ENCODE measurements at places on chromosomes 5 and 9.

GRCh38 chr5:1565737-1566734 lies 42.3 kb upstream of the LPCAT1 start:
- no peak for DNase-seq

DNA sequence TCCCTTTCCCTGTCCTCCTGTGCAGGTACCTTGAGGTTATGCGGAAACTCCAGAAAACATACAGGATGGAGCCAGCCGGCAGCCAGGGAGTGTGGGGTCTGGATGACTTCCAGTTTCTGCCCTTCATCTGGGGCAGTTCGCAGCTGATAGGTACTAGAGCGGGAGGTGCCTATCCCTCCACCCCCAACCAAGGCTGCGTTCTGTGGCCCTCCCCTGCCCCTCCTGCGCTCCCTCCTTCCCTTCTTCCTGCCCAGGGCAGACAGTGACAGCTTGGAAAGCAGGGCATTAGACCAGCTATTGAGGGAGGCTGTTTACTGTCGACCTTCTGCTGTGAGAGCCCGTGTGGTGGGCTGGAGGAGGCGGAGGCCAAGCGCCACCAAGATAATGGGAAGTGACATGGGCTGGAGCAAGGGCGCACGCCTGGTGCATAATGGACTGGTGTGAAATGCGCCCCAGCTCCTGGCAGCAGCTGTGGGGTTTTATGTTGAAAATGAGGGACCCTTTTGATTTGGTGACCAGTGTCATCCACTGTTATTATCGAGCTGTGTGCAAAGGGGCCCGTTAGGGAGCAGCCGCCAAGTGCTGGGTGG lies 25.3 kb downstream of the PTPA start:
- no peak for DNase-seq

DNA sequence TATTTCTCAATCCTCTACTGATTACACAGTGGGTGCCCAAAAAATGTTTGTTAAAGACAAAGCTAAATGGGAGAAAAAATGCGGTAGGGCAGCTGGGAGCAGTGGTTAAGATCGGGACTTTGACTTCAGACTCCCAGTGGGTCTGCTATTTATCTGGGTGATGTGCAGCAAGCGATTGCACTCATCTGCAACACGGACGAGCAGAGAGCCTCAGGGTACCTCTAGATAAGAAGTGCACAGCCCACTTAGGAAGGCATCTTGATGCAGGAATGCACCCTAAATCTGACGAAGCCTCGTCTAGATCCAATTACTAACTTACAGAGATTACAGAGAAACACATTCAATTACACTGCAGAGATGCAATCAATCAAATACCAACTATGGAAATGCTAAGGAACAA lies 4.0 kb downstream of the MAPK9 start:
- DNase-seq = no peak

- peak; percentile 24 for DNase-seq
Observed at GRCh38 chr5:80255431-80255810, 427 bp downstream of the SERINC5 start.

DNA sequence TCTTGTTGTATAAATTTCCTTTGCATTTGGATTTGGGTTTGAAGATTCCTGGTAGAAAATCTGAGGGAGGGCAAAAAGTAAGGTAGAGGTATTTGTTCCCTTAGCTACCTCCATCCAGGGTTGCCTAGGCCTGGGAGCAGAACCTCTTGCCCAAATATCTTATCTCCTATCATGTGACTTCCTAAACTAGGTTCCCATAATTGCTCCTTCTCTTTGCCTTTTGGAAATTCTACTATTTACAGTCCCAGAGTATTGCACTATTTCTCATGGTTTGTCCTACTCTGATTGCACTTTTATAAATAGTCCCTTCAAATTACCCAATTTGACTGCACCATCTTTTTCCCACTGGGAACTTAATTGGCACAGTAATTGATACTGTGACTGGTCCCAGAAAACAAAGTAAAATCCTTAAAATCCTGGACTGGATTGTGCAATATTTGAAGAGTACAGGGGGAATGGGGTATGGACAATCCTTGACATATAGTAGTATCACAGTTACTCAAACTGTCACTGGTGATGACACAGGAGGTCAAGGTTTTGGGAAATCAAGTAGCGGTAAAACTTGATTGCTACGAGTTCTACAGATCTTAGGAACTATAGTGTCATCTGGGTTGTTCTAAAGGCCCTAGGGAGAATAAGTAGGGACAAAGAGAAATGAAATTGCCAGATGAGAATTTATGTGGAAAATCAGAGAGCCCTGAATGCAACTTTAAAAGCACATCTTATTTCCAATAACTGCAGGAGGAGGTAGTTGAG lies 31.5 kb upstream of the TMED7 start:
- DNase-seq = no peak

GRCh38 chr9:132826621-132827365 lies 51.3 kb downstream of the AK8 start:
- DNase-seq = no peak

GRCh38 chr9:11199335-11199734 lies 586.5 kb upstream of the PTPRD start:
- no peak for DNase-seq

DNA sequence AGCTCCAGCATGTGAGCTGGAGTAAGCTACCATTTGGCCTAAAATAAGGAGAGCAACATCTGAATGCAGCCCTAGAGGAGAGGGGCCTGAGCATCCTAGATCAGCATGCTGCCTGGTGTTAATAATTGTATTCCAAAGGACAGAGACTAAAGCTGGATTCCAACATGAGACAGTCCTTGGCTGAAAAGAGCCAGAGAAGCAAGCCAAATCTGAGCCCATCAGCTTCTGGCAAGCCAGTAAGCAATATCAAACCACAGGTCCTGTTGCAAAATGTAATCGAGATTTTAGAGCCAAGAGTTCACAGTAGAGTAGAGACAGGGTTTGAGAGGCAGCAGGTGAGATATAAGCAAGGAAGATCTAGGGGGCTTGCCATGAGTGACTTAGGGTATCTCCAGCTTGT lies 42.3 kb upstream of the DMAC1 start:
- DNase-seq = no peak

GRCh38 chr5:80516826-80517225 lies 28.9 kb downstream of the FAM151B start:
- no peak for DNase-seq

GRCh38 chr5:74686962-74687751 lies 2.1 kb downstream of the HEXB start:
- no peak for DNase-seq

DNA sequence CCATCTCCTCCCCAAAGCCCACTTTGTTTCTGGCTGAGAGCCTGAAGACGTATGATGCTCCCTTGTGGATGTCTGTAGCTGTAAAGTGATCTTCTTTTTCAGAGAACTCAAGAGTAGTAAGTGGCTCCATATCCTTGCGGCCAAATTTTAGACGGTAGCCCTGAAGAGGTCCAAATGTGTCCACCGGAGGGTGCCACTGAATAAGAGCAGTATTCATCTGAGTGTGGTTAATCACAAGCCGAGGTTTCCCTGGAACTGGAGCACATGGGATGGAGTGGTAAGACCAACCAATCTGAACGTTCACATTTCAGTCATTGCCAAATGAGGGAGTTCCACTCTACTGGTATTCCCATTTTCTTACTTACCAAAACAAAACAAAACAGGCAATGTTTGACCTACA lies 686.5 kb upstream of the DMAC1 start:
- no peak for DNase-seq

GRCh38 chr5:168468836-168469235 lies 17.4 kb upstream of the RARS1 start:
- no peak for DNase-seq

- no peak for DNase-seq
Observed at GRCh38 chr5:112514111-112514510, 95.0 kb upstream of the EPB41L4A start.

GRCh38 chr5:111201705-111202104 lies 22.5 kb upstream of the CAMK4 start:
- no peak for DNase-seq

DNA sequence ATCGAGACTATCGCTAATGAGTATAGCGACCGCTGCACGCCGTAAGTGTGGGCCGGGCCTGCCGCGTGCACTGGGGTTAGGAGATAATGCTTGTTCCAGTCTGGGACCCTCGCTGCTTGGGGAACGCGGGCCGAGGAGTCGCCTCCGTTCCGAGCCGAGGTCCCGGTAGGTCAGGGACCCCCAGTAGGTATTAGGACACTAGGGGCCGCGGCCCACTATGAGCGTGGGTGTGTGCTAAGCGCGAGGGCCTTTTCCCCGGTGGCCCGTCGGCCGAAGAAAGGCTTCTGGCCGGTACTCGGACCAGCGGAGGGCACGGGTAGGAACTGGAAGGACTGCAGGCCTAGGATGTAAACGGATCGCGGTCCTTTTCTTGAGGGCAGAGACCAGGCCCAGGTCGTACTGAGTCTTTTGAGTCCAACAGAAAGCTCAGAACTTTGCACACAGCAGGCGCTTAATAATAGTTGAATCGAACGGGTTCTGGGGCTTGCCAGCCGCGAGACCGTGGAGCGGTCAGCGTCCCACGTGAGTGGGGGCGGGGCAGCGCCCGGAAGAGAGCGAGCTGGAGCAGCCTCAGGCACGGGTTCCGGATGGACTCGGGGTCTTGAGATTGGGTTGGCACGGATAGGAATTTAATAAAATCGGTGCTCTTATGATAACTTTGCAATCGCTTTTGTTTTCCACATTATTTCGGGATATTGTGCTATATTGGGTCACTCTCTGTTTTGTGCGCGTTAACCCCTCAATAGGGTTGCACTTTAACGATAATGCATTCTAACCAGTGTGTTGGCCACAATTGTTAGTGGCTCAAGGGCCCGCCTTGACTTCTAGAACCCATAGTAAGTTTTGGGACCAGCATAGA lies 733 bp downstream of the HSPA4 start:
- no peak for DNase-seq

DNA sequence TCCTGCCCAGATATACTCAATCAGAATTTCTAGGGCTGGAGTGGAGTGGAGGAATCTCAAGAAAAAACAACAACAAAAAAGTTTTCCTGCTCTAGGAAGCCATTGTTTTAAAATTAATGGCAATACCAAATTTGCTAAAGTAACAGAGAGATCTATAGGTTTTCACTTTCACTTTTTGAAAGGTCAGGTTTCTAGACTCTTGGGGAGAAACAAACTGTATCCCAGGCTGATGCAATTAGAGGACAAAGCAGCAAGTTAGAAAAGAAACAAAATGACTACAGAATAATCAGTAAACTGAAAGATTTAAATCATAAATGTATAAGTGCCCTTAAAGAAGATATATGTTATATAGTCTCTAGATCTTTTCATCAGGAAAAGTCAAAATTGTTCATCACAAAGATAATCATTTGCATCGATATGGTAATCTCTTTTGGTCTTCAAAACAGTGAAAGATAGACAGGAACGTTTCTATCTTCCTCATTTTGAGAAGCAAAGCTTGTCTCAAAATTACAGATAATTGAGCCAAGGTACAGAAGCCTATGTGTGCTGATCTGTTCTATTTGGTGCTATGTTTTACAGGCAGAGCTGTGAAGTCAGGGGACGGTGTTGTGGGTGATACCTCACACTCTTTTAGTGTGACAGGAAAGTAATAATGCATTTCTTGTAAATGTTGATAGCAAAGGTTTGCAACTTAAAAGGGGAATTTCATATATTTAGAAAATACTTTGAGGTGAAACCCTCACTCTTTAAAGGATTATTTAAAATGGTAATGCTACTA lies 1746.6 kb upstream of the C9orf72 start:
- no peak for DNase-seq

DNA sequence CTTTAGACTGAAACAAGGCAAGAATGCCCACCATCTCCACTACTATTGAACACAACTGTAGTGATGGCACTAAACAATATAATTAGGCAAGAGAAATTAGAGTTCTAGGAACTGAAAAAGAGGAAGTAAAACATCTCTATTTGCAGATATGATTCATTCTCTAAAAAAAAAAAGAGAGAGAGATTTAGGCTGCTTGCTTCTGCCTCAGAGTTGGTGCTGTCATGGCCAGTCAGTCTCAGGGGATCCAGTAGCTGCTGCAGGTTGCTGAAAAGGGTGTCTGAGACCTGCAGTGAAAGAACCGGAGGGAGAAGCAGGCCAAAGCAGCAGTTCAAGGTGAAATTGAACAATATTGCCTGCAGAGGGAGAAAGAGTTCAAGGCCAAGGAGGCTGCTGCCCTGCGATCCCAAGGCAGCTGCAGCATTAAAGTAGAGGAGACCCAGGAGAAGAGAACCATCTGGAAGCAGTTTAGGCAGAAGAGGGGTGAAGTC lies 72.5 kb downstream of the AP3B1 start:
- DNase-seq = no peak

GRCh38 chr9:16000811-16001210 lies 448.0 kb downstream of the CCDC171 start:
- DNase-seq = no peak

GRCh38 chr5:145991044-145991575 lies 54.7 kb downstream of the SH3RF2 start:
- no peak for DNase-seq

DNA sequence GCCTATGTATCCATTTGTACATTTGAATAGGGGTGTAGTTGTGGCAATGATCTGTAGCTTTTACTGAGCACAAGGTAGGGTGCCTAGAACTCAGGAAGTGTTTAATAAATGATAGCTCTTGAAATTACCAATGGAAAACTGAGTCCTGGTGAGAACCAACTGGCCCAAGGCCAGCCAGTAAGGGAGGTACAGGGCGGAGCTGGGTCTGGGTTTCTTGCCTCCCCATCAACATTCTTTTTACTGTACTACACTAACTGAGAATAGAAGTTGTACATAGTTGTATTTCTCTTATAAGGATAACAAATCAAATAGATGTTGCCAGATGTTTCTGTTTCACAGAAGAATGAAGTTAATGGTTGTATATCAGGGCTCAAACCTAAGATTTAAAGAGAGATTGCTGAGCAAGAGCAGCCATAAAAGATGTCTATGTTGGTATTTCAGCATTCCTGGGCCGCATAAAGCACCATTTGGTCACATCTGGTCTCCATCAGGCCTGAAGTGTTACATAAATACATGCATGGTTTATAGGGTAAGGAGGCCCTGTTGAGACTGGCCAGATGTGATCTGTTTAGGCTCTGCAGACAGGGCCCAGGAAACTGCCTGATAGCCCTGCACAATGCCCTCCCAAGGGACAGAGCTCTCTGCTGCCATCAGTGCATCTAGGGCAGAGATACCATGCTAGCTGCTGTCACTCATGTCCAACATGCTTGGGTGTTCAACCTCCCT lies 210.5 kb downstream of the NXNL2 start:
- DNase-seq = no peak

- no peak for DNase-seq
Observed at GRCh38 chr5:81749561-81750307, 1.2 kb downstream of the SSBP2 start.

DNA sequence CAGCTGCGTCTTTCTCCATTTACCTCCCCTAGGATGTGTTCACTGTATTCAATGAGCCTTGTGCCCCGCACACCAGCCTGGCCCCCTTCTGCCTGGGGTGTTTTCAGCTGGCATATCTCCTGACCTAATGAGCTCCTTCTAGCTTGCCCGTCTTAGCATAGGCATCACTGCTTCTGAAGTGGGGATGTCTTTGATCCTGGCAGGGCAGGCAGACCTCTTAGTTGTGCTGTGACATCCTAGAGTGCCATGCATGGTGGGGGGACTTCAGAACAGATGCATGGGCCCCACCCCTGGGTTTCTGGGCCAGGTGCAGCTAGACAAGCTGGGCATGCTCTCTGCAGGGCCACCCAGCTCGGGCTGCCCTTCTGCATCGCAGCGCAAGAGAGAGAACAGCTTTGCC lies 172.7 kb downstream of the GADD45G start:
- no peak for DNase-seq

GRCh38 chr9:100856238-100856637 lies 172.3 kb upstream of the PLPPR1 start:
- no peak for DNase-seq
